SHP77 treated with DMSO at 0.1 percent for 48 hours (cell line): ENCODE measurements at places on chromosomes 1 and 21.
A peak's percentile ranks its signal among the peaks of the same experiment; 100 is the strongest.

DNA sequence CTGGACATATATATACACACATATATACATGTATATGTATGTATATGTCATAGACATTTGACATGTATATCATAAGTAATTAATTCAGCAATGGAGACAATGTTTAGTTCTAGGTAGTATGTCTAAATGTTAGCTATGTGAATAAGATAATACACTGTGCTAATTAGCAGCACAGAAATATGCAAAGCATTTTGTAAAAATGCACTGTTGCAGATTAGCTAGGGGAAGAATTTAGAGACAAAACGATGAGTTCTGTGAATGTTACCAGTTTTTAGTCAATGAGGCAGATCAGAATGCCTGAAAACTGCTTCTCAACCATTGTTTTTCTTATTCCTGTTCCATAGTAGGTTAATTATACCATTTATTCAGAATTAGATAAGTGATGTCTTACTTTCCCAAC lies 86.3 kb downstream of the TGFB2 start:
- DNase-seq: no peak

- DNase-seq: no peak
Observed at GRCh38 chr1:194705123-194705854, 1518.9 kb upstream of the B3GALT2 start.

DNA sequence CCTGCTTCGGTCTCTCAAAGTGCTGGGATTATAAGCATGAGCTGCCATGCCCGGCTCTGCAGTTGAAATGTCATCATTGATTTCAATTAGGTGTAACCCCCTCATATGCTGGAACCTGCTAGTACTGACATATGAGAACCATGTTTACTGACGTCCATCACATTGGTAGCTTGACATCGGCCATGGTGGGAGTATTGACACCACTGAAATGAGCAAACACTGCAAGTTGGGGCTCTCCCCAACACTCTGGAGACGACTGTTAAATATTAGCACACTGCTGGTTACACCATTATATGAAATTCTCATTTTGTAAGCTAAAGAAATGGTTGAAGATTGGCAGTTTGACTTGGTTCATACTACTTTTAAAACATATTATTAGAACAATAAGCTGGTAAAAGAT lies 63.7 kb downstream of the CNST start:
- no peak for DNase-seq

DNA sequence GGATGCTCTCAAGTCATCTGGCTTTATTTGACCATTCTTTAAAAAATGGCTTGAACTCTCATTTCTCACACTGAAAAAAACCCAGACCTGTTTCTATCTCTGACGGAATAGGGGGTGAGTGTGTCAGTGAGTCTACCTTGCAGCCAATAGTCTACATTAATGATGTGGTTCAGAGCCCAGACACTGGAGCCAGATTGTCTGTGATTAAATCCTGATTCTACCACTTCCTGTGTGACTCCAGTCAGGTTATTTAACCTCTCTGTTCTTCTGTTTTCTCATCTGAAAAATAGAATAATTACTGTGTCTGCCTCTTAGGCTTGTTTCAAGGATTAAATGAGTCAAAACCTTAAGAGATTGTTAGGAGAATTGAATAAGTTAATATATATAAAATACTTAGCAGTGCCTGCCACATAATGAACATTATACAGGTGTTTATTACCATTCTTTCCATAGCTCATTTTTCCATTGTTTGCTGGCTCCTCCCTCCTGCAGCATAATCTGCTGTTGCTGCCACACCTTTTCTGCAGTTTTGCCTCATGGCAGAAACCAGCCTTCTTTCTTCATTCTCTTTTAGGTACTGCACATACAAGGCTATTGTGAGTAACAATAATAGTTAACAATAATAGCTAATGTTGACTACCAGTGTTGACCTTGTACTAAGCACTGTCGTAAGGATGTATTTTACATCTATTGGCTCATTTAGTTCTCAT lies 157.6 kb upstream of the IVNS1ABP start:
- no peak for DNase-seq

- DNase-seq: no peak
Observed at GRCh38 chr21:41601573-41602368, 93.8 kb upstream of the TMPRSS2 start.

DNA sequence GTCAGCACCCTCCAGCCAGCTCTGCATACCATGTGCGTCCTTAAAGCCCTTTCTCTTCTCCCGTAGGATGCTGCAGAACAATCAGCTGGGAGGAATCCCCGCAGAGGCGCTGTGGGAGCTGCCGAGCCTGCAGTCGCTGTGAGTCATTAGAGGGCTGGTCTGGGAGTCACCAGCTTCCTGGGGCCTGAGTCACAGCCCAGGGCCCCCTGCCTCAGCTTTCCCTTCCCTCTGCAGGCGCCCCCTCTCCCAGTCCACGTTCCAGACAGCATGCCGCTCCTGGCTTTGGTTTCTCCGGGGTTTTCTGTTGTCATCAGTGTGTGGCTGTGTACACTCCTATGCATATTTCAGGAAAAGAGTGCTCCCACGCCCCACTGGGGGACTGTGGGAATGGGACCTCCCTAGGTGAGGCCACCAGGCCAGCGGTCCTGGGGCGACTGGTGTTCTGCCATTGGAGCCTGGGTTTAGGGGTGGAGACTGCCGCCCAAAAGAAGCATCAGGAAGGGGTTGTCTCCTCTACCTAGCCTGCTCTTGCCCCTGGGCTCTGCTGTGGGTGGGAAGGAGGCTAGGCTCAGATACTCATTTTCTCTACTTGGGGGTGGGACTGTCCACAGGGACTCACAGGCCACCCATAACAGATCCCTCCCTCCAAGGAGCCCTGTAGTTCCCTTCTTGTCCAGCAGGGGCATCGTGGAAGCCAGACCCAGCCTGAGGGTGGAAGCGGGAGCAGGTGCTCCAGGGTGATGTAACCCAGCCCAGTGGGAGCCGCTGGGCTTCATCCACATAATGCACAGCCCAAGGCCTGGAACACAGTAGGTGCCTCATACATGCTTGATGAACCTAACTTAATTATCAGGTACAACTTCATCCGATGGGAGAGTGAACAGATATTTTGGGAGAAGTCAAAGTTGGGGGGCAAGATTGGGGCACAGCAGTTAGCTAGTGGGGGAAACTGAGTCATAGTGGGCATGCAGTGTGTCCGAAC lies 42.5 kb downstream of the LGR6 start:
- peak; percentile 43 for DNase-seq

DNA sequence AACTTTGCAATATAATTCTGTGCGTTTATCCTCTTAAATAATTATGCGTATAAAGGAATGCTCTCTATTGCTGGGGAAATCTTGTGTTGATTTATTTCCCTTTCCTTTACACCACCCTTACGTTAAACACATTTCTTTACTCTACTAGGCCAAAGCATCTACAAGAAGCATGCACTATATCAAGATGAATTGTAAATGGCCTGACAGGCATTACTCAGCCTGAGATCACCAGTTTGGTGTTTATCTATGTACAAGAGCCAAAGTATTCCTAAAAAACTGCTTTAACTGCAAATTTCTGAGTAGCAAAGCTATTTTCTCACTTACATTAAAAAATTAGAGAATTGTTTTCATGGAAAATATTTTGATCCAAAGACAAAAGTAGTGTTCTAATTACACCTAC lies 114.8 kb downstream of the TYW3 start:
- DNase-seq: no peak

DNA sequence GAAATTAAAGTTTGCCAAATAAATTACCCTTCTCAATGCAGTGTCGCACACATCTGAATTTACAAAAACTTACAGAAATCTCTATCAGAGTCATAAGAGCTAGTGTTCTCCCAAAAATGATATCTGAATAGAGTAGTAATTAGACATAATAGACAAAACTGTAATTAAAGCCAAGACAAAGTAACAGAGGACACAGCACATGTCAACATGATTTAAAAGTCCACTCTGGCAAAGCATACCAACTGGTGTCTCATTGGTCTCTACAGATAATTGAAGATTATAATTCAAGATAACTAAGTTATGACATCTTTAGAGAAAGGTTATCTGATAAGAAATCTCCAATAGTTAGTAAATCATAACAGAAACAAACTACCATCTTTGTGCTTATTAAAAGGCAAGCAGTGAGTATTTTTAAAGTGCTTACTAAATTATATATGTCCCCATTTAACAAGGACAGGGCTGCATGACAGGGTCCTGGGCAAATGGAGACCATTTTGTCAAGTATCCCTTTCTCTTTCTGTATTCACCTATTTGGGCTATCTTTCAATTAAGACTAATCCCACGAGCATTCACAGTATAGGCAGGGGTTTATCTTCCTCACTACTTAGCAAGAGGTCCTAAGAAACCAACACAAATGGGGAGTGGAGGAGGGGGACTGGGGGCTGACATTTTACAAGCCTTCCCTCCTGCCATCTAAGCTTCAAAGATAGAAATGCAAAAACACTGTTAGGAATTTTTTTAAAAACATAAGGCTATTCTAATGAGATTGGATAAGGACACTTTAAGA lies 26.0 kb downstream of the PTP4A2 start:
- no peak for DNase-seq

- DNase-seq: peak; percentile 74
Observed at GRCh38 chr1:35202048-35202719, 9.2 kb upstream of the SFPQ start.

DNA sequence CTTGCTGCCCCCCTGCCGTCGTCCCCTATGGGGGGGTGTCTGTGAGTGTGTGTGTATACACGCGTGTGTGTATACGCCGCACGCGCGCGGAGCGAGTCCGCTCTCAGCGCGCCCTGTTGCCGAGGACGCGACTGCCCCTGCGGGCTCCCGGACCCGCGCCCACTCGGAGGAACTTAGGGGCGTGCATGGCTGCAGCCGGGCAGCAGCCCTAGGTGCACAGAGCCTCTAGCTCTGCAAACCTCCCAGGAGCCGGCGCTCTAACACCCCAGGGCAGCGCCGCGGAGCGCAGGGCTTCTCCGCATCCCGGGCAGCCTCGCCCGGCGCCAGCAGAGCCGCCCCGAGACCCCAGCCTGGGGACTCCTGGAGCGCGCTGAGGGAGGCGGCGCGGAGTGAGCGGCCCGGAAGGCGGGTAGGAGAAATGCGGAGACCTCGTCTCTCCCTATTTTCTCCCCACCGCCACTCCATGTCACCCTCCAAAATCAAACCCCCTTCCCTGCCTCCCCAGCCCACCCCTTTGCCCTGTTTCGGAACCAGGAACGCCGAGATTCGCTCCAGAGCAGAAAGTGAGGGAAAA lies 574 bp downstream of the ITPKB start:
- DNase-seq: no peak

GRCh38 chr1:43454270-43455011 lies 710 bp upstream of the HYI start:
- peak; percentile 87 for DNase-seq

GRCh38 chr1:212615201-212615470 lies 6.6 kb downstream of the ATF3 start:
- no peak for DNase-seq

DNA sequence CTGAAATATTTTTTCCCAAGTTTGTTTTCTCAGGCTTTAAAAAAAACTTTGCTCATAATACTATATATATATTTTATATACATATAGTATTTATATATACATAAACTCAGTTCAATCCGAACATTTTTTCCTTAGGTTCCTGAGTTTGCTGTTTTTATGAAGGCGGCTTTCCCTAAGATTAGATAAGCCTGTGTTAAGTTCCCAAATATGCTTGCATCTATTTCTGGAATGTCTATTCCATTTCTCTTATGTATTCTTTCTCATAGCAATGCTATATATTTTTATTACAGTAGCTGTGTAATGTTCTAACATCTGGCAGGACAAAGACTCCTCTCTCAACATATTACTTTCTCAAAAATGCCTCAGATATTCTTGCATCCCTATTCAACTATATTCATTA lies 45.9 kb downstream of the ADSS2 start:
- DNase-seq: no peak

DNA sequence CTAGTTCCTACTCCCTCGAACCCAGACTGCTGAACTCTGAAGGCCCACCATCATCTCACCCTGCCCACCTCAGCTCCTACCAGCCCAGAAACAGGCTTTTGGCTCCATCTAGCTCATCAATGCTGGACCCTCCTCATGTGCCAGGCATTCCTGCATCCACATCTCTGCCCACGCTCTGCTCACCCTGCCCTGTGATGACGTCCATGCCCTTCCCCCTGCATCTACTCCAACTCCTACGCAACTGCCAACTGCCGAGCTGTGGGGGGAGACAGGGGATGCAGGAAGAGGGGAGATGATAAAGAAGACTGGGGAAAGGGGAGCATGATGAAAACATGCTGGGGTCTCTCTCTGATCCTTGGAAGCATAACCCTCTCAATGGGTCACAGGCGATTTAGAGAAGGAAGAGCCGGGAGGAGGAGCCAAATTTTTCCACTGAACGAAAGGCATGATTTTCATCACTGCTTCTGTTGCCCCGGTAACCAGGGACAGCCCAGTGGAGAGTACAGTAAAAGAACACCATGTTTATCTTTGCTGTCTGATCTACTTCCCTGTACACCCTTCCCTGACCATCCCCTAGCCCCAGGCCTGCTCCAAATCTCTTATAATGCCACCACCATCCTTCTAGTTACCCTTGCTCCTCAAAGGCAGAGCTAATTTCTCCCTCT lies 44.3 kb downstream of the CD34 start:
- no peak for DNase-seq

GRCh38 chr1:70764747-70765146 lies 282.9 kb downstream of the PTGER3 start:
- DNase-seq: no peak

GRCh38 chr21:45304476-45304830 lies 16.8 kb upstream of the POFUT2 start:
- no peak for DNase-seq

GRCh38 chr1:153818876-153819275 lies 43.7 kb downstream of the SLC27A3 start:
- DNase-seq: no peak

DNA sequence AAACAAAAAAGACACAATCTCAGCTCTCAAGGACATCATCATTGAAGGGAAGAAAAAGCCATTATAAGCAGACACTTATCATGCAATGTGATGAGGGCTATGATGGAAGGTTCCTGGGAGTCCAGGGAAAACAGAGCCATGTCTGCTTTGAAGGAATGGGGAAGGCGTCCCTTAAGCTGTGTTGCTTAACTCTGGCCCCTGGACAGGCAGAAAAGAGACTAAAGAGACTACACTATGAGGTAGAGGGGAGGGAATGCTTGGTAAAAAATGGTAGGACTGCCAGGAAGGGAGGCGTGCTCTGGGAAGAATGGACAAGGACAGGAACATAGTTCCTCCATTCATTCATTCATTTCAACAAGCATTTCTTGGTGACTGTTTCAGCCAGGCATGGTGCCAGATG lies 21.2 kb downstream of the ASAP3 start:
- no peak for DNase-seq

GRCh38 chr1:90919900-90920299 lies 101.9 kb downstream of the ZNF644 start:
- DNase-seq: no peak

DNA sequence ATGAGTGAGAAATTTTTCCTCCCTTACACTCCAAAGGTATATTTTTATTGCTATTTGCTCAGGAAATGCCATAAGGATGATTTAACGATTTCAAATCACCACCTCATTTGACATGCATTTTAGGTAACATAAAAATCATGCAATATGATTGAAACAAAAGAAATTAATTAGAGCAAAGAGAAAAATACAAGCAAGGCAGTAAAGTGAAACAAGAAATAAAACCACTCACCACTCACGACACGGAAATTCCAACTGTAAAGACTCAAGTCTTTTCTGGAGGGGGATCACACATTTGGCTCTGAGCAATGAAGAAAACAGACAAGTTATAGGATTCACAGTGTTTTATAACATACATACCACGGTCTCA lies 86.8 kb upstream of the ARHGAP29 start:
- DNase-seq: no peak

GRCh38 chr1:84774669-84775534 lies 84.6 kb upstream of the SSX2IP start:
- DNase-seq: no peak

- DNase-seq: peak; percentile 57
Observed at GRCh38 chr1:109530457-109531087, 9.1 kb upstream of the GPR61 start.

- DNase-seq: no peak
Observed at GRCh38 chr1:210771131-210771530, 362.8 kb downstream of the KCNH1 start.
